ENCODE measurements at places on chromosomes 7 and 10.

- DNase-seq, result no peak
These were observed 121.9 kb downstream of the ANK3 start for GRCh38 chr10:60267802-60268201.

DNA sequence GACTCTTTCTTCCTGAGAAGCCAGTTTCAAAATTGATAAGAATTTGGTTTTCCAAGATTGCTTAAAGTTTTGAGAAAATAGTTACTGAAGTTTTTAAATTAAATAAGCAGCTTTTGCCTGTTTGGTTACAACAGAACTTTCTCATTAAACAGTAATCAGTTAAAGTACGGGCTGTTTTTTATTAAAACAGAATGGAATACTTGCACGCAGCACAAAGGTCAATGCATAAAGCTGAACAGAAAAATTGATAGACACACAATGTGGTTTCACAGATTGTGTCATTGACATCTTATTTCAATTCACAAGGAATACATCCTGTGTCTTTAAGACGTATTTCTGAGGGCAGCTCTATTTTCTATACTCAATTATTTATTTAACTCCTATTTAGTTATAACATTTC is 192.2 kb downstream of the PRKG1 start:
- no peak for DNase-seq

GRCh38 chr10:106716381-106716780 is 448.1 kb downstream of the SORCS1 start:
- no peak for DNase-seq

DNA sequence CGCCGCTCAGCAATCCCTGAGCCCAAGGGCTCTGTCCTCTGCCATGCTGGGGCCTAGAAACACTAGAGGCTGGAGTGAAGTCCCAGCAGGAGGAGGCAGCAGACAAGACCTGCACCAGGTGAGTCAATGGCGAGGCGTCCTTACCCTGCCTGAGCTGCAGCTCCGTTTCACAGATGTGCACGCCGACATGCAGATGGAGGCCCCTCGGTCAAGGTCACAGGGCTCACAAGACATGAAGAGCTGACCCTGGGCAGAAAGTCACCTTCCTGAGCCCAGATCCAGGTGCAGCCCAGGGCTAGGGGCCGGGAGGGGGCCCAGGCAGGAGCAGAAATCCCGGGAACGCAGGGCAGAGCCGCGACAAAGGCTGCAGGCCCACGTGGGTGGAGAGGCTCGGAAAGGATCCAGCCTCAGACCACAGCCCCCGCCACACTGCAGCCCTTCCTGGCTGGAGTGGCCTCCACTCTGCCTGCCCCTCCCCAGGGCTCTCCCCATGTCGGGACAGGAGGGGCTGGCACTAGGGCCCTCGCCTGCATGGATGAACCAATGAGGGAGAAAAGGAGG is 23.8 kb downstream of the PDGFA start:
- no peak for DNase-seq

- DNase-seq, result no peak
These were observed 149.4 kb downstream of the ZNF248 start for GRCh38 chr10:37707829-37708578.

DNA sequence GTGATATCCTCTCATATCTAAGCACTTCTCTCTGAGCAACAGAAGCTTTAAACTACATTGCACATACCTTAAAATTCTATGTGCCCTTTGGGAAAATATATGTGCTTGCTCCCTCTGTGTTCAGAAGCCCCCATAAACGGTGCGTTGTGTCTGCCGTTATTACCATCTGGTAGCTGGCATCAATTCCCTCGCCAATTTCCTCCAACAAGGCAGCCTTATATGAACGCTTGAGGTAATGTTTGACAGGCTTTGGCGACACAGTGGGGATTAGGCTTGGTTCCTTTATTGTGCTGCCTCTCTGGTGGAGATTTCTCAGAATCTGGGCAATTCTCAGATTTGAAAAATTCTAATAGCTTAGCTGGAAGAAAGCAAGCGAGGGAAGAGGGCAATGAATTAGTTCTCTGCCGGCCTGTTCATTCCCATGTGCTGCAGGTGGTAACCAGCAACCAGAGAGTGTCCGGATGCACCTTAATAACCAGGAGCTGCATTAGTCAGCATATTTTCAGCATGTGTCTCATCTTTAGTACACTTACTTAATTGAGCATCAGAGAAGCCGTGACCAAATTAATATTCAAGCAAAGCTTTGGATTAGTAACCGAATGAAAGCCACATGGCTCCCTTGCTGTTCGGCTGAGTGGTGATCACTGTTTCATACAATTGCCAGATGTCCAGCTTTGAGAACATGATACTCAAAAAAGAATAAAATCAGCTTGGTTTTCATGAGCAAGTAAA is 7.3 kb upstream of the PPP1R17 start:
- no peak for DNase-seq

- DNase-seq, result no peak
These were observed 9.6 kb upstream of the GDF2 start for GRCh38 chr10:47312663-47312995.

DNA sequence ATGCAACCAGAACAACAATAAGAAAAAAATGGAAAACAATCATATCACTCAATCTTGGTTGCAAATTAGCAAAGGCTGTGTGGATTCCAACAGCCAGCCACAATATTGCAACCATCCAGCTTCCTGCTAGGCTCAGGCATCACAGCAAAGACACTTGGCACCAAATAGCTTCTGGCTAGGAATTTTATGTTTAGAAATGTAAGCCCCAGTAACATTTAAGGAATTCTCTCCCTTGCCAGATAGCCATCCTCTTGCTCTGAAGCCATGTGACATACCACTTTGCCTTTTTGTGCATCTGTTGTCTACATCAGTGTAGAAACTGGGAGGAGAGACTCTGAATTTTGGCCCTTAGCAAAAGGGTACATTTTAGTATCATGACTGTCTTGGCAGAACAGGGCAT is 22.2 kb downstream of the MKX start:
- no peak for DNase-seq

DNA sequence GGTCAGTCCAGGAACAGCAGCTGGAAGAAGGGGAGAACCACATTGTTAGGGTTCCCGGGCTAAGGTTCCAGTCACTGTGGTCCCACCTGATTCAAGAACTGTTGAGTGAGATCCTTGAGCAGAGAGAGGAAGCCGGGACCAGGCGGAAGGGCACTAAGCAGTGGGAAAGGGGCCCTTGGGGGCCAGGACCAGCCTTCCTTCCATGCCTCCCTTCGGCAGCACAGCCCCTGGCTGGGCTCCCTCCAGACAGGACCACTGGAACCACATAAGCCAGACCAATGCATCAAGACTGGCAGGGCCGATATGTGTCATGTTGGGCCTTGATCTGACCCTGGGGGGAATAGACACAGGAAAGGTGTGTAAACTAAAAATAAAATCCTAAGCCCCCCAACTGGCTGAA is 103.9 kb downstream of the STRA8 start:
- DNase-seq, result no peak

- no peak for DNase-seq
These were observed 225.0 kb downstream of the SDHAF3 start for GRCh38 chr7:97342512-97342911.

DNA sequence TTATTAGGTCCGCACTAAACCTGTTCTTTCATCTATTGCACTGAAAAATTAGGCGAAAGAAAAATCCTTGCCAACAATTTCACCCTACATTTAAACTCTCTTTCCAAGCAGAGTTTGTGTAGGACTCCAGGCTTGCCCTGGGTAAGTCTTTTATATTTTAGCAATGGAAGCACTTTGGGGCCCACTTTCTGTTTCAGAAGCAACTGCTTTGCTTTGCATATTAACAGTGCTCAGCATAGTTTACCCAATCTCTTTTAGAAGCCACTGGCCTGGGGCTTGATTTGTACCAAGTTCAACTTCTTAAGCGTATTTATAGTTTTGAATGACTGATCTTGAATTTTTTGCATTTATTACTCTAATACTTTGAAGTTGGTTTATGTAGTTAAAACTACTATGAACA is 78.8 kb upstream of the MDFIC start:
- no peak for DNase-seq

- DNase-seq, result no peak
These were observed 102.1 kb upstream of the RSU1 start for GRCh38 chr10:16919121-16919982.

- DNase-seq, result no peak
These were observed 14.0 kb upstream of the BLNK start for GRCh38 chr10:96285331-96285752.

DNA sequence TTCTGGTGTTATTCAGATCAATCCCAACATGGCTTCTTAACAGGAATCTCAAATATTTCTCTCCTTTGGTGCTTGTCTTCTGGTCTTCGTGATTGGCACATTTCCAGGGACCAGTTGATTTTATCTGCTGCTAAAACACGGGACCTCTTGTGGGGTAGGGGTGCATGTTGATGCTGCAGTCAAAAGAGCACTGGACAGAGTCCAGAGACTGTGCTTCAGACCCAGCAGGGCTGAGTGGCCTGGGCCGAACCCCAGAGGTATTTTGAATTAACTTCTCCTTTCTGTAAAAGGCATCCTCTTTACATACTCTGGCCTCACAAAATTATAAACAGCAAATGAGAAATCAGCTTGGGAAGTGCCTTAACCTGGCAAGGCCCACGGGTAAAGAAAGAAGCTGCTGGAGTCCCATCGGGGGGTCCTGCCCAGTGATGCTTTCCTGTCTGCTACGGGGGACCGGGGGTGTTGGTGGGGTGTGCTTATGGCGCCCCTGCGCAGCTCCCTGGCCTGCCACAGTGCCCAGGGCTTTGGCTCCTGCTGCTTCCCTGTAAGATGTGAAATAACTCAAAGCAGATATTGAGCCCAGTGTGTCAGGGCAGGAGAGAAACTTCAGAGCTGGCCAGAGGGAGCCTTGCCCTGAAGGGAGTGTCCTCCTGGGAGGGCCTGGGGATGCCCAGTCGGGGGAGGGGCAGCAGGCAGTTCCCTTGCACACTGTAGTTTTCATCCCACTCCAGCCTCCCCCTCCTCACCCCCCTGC is 230.5 kb downstream of the TCF7L2 start:
- DNase-seq, result no peak

- no peak for DNase-seq
These were observed 4.1 kb downstream of the ATG9B start for GRCh38 chr7:151020231-151020630.

DNA sequence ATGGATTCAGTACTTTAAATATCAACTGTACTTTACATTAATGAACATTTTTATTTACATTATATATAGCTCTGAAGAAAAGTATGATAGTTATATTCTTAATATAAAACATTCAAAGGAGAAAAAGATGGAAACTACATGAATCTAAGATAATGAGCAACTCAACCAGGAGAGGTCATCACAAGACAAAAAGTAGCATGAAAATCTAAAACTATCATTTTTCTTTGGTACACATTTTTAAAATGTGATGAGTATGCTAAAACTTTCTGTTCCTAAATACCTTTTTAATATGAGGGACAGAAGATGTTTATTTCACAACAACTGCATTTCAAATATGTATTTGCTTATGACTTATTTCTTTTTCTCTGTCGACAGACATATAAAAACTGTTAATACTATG is 2.4 kb downstream of the CNTNAP2 start:
- no peak for DNase-seq

- no peak for DNase-seq
These were observed 219.1 kb downstream of the EMX2 start for GRCh38 chr10:117761695-117762094.

DNA sequence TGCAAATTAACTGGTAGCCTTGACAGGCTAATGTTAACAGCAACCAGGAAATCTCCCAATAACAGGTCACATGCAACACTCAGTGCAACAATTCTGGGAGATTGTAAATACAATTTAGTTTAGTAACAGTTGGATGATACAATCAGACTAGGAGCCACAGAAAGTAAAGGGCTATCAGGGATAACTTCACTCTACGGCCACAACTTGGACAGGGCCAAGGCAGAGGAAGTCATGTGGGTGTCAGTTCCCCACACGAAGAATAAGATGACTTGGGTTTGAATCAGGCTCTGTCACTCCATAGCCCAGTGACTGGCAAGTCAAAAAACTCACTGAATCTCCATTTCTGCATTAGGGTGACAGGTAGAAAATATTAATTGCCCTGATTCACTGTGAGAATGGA is 217.3 kb upstream of the CCDC6 start:
- DNase-seq, result no peak

- DNase-seq, result no peak
These were observed 35.0 kb downstream of the DNAJC12 start for GRCh38 chr10:67802767-67803538.

GRCh38 chr7:48628793-48629349 is 295.5 kb upstream of the CDC14C start:
- no peak for DNase-seq

DNA sequence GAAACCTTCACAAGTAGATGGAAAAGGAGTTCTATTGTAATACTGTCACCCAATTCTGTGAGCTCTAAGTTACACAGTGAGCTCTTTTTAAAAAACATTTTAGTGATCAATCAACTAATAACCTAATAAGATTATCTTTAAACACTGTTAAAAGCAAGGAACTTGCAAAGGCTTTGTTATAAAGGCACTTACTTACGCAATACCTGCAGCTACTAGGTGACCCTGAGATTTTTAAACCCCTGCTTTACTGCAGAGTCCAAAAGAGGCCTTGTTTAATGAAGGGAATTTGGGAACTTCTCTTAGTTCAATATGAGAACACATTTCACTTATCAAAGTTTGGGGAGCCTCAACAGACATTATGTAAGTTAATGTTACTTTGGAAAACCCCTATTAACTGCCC is 53.3 kb downstream of the P4HA1 start:
- no peak for DNase-seq

DNA sequence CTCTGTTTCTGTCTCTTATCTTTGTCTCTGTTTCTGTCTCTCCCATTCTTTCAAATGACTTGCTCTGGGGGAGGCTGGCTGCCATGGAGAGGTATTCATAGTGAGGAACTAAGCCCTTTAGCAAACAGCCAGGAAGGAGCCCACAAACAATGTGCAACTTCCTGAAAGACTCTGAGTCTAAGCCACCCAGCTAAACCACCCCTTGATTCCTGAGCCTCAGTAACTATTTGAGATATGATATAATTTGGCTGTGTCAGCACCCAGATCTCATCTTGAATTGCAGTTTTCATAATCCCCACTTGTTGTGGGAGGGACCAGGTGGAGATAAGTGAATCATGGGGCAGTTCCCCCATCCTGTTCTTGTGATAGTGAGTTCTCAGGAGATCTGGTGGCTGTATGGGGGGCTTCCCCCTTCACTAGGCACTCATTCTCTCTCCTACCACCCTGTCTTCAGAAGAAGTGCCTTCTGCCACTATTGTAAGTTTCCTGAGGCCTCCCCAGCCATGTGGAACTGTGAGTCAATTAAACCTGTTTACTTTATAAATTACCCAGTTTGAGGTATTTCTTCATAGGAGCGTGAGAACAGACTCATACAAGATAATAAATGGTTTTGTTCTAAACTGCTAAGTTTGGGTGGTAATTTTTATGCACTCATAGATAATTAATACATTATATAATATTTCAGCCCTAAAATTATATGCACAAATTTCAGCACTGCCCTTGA is 121.2 kb upstream of the FOXP2 start:
- DNase-seq, result no peak

- no peak for DNase-seq
These were observed 101.9 kb upstream of the NPTX2 start for GRCh38 chr7:98515201-98515600.

DNA sequence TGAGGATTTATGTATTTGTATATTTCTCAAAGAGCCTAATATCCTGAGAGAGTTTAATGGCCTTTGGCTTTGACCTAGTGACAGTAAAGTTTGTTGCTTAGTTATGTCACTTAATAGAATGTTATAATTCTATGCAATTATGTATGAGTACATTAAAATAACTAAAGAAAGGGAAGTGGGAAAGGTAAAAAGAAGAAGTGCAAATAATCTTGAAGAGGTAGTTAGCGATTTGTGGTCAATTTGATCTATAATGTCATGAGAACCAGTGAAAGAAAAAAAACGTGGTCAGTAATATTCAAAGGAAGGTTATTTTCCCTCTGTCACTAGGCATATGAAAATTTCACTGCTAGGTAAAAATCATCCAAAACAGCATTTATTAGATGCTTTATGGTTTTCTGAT is 143.4 kb upstream of the LSM8 start:
- no peak for DNase-seq

Measured in activated CD4-positive, alpha-beta T cell treated with anti-CD3 and anti-CD28 coated beads, Interleukin-2, amount 10 ng/mL, durations not matched to agents 7 days and 5 days (primary cell).